GM19239 (cell line): ENCODE measurements at places on chromosomes 5 and 9.

GRCh38 chr9:133801739-133802138 lies 63.6 kb upstream of the SARDH start:
- no peak for DNase-seq

DNA sequence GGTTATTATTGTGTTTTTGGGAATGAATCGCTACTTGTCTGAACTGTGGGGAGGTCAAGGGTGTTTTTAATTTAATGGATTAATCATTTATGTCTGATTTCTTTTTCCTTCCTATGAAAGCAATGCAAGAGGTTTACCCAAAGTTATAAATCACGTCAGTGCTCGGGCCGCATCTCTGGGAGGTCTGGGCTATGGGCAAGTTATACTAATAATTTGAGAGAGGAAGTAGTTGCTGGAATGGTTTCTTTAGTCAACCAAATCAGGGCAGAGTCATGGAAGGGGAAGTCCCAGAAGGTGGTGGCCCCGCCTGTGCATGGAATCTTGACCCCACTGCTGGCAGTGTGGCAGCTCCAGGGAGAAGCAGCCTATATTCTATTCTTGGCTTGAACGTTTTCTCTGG lies 180.2 kb downstream of the HSPA4 start:
- no peak for DNase-seq

- DNase-seq = no peak
These were observed 8.9 kb downstream of the IRF1 start for GRCh38 chr5:132481596-132482211.

DNA sequence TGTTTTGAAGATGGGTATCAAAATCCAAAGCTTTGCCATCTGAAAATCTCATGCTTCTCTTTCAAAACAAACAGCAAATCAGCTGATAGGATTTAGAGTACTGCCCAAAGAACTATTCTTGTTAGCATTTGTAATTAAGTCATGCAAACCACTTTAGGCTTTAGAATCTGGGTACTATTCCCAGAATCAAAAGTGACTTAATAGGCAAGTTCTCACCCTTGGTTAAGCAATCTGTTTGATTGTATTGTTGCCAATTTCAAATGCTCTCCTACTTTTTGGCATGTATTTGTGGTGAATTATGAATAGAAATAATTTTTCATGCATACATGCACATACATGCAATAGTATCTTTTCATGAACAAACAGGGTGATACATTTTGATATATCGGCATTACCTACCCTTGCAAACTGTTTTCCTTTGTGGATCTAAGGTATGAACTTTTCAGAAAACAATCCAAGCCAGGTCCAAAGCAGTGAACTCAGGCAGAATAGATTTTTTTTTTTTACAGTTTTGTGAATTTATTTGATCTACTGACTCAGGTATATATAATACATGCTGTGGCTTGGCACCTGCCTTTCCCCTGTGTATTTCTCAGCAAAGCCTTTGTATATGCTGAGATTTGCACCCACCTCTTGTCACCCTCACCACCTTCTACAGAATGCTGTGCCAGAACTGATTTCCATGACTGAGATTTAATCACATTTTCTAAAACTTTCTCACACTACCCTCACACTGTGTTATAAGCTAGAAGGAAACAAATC lies 9.0 kb downstream of the IL33 start:
- no peak for DNase-seq

- no peak for DNase-seq
These were observed 34.7 kb downstream of the ADAMTSL2 start for GRCh38 chr9:133569121-133569785.

- no peak for DNase-seq
These were observed 608.2 kb upstream of the DAB2 start for GRCh38 chr5:40033009-40033408.

GRCh38 chr5:124438903-124439281 lies 307.5 kb downstream of the ZNF608 start:
- DNase-seq = no peak

GRCh38 chr9:126676102-126676684 lies 62.5 kb downstream of the LMX1B start:
- DNase-seq = no peak

DNA sequence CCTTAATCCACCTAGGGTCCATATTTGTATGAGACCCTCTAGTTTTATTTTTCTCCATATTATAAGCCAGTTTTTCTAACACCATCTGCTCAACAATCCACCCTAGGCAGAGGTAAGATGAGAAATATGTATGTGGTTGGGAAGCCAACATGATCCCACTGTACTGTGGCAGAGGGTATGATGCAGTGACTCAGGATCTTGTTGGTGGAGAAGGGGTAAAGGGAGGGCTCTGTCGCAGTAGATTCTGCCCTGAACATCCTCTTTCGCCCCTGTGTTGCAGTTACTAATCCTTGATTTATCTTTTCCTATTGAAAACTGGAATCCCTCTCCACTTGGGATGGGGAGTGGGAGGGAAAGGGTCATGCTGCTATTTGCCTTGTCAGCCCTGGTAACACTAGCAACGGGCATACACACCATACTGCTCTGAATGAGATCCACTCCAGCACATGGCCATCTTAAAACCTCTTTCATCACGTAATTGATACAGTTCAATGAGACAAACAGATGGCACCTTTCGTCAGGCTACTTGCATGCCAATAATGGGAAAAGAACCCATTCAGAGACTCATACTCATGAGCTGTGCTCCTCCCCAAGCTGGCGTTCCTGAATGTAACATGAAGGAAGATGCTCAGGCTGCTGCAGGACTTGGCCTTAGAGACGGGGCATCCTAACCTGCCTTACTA lies 63.0 kb downstream of the ADAMTS12 start:
- DNase-seq = no peak

DNA sequence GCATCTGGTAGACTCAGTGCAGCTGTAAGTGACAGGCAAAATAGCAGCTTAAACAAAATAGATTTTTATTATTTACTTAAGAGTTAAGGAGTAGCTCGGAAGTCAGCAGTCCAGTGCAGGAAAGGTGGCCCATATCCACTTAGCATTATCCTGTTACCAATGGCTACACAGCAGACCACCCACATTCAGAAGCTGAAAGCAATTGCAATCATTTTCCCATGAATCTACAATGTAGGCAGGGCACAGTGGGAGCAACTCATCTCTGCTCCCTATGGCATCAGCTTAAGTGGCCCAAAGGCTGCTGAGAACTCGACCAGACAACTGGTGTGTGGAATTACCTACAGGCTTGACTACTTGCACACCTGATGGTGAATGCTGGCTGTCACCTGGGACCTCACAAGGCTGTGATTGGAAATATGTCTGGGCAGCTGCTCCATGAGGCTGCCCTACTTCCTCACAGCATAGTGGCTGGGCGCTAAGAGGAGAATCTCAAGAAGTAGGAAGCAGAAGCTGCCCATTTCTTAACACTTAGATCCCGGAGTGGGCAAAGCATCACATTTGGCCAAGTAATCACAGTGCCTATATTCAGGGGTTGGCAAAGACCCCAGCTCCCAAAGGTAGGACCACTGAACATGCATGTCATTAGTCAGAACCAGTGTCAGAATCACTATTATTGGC lies 56.4 kb downstream of the SNX18 start:
- no peak for DNase-seq

DNA sequence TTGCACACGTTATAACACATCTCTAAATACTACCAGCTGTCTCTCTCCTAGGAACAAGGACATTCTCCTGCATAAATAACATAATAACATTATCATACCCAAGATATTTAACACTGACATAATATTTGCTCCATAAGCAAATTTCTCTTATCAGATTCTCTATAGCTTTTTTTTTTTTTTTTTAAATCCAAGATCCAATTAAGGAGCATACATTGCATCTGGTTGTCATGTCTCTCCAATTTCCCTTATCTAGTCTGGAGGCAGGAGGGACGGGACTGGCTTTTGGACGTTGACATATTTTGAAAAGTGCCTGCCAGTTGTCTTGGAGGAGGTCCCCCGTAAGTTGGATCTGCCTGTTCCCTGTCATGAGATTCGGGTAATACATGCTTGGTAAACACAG lies 76.6 kb downstream of the RAPGEF1 start:
- DNase-seq = no peak

DNA sequence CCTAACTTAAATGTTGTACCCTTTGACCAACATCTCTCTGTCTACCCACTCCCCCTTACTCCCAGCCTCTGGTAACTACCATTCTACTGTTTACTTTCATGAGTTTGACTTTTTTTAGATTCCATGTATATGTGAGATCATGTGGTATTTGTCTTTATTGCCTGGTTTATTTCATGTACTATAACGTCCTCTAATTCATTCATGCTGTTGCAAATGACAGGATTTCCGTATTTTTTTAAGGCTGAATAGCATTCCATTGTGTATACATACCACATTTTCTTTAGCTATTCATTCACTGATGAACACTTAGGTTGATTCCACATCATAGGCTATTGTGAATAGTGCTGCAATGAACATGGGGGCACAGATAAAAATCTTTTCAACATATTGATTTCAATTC lies 11.8 kb upstream of the NDUFB6 start:
- no peak for DNase-seq

GRCh38 chr9:22005021-22005701 lies 3.9 kb downstream of the CDKN2B start:
- no peak for DNase-seq

DNA sequence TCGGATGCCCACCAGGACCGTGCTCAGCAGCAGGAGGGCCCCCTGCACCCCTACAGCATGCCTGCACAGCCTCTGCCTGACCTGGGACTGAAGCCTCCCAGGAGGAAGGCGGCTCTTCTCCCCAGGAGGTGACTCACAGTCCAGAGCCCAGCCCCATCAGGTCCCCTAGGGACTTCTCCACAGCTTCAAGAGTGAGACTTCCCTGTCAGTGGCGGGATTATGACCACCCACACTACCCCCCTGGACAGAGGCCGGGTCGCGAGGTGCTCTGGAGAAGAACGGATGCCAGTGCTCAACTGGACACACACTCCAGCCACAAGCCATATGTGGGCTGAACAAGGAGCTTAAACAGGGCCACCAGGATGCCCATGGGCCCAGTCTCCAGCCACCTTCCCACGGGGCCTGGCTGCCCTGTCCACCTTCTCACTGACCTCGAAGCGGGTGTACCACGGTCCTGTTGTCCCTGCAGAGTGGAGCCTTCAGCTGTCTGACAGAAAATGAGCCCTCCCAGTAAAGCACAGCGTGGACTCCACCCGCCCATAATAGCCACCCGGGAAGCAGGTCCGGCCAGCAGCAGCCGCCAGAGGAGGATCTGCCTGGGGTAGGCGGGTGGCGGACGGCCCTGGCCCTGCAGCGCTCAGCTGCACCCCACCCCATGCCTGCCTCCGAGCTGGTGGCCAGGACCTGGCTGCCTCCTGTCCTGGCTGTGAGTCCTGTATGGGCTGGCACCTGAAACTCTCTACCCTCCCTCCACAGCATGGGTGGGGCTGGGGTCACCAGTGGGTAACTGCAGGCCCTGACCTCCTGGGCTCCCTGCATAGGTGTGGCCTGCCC lies 54.7 kb downstream of the SEMA4D start:
- no peak for DNase-seq

GRCh38 chr5:138029944-138030343 lies 2.9 kb downstream of the FAM13B start:
- no peak for DNase-seq
